Activated naive CD8-positive, alpha-beta T cell treated with anti-CD3 and anti-CD28 coated beads, Interleukin-2, amount 50 U/mL, for 24 hours (primary cell): ENCODE measurements at places on chromosomes 7 and 10.

GRCh38 chr10:7378602-7379403 is 32.0 kb downstream of the SFMBT2 start:
- H3K4me3 ChIP-seq = peak overlapping the region; percentile 32
- H3K27me3 ChIP-seq = no peaks in the 10 kb centered on the region
- peaks cover 42% of the 10 kb centered on the region for H3K4me1 ChIP-seq
- peak; percentile 15 for DNase-seq

DNA sequence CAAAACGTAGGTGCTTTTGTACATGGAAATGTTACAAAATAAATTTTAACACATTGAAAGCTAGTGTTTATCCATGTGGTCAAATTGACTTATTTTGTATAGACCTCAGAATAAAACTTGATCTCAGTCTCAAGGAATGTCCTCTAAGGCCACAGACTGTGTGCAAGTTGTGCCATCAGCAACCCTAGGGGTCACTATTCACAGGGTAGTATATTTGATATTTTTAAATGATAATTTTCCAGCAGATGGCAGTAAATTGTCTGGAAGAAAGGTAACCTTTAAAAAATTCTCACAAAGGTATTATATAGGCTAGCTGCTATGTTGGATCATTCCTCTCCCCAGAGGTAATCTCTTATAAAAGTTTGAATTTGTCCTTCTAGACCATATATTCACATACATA is 12.9 kb upstream of the SNX10 start:
- H3K36me3 ChIP-seq = no peaks in the 10 kb centered on the region
- H3K4me3 ChIP-seq = no peak overlapping the region
- H3K4me1 ChIP-seq = peaks cover 20% of the 10 kb centered on the region
- no peak for DNase-seq
- peak overlapping the region; percentile 35 for H3K27ac ChIP-seq

GRCh38 chr7:25726781-25727311 is 425.2 kb upstream of the NFE2L3 start:
- H3K27ac ChIP-seq = no peak overlapping the region
- peaks cover 4% of the 10 kb centered on the region for H3K27me3 ChIP-seq

DNA sequence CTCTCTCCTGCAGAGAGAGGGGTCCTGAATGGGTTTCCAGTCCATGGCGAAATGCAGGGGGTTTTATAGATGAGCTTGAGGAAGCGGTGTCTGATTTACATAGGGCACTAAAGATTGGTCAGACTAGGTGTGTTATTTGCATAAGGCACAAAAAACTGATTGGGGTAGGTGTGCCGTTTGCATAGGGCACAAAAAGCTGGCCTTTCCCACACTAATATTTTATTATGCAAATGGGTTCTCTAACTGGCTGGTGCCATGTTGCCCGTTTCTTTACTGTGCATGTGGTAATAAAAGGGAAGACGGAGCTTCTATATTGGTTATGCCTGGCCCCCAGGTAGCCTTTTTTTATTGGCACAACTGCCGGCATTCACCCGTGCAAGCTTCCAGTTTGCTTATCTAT is 50.2 kb downstream of the MALRD1 start:
- no peaks in the 10 kb centered on the region for H3K4me1 ChIP-seq
- H3K27ac ChIP-seq = no peak overlapping the region
- H3K4me3 ChIP-seq = no peak overlapping the region
- H3K36me3 ChIP-seq = no peaks in the 10 kb centered on the region
- DNase-seq = no peak

GRCh38 chr7:98964596-98964995 is 86.3 kb downstream of the TRRAP start:
- H3K27me3 ChIP-seq = no peaks in the 10 kb centered on the region
- no peak overlapping the region for H3K27ac ChIP-seq
- no peaks in the 10 kb centered on the region for H3K4me1 ChIP-seq
- no peak for DNase-seq

DNA sequence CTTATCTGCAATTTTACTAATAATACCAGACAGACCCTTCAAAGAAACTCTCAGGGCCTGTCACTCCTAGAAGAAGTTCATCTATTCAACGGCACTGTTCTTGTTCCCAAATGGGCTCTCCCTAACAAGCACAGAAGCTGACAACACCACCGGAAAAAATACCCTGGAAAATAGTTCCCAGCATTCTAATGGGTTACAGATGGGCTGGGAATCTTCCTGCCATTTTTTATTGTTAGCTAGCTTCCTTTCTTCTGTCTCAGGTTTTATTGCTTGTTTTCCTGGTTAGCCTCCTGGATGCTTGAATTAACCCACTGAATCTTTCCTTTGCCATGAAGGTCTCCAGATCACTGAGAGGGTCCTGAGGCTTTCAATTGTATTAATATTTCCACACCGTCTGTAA is 689.8 kb upstream of the NRP1 start:
- H3K36me3 ChIP-seq = no peaks in the 10 kb centered on the region
- DNase-seq = no peak
- no peaks in the 10 kb centered on the region for H3K4me1 ChIP-seq
- H3K4me3 ChIP-seq = no peak overlapping the region
- H3K27me3 ChIP-seq = no peaks in the 10 kb centered on the region

GRCh38 chr7:47771336-47771989 is 176.8 kb downstream of the PKD1L1 start:
- DNase-seq = no peak
- no peak overlapping the region for H3K27ac ChIP-seq
- no peaks in the 10 kb centered on the region for H3K4me1 ChIP-seq
- H3K27me3 ChIP-seq = peaks cover 6% of the 10 kb centered on the region
- no peak overlapping the region for H3K4me3 ChIP-seq

DNA sequence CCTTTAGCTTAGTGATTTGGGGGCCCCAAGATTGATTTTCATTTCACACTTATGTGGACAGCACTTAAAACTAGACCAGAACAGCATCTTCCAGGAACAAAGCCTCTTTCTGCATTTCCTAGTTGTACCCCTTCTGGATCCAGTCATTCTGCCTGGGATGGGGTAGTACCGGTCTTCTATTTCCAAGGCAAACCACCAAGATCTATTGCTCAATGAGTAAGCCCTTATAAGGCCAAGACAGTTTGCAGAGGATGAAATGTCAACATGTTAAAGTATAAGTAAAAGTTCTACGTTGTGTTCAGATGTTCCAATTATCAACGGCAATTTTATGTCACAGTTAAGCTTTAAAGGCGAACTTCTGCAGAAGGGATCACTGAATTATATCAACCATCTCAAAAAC is 106.9 kb upstream of the ZNF746 start:
- H3K36me3 ChIP-seq = peaks cover 52% of the 10 kb centered on the region
- H3K27me3 ChIP-seq = peaks cover 2% of the 10 kb centered on the region
- peaks cover 25% of the 10 kb centered on the region for H3K4me1 ChIP-seq
- H3K27ac ChIP-seq = no peak overlapping the region
- no peak for DNase-seq

- no peak overlapping the region for H3K27ac ChIP-seq
- no peaks in the 10 kb centered on the region for H3K4me1 ChIP-seq
- DNase-seq = peak; percentile 42
- H3K36me3 ChIP-seq = no peaks in the 10 kb centered on the region
- H3K27me3 ChIP-seq = peaks cover 2% of the 10 kb centered on the region
These were observed 82.4 kb downstream of the ADCYAP1R1 start for GRCh38 chr7:31134246-31135188.

DNA sequence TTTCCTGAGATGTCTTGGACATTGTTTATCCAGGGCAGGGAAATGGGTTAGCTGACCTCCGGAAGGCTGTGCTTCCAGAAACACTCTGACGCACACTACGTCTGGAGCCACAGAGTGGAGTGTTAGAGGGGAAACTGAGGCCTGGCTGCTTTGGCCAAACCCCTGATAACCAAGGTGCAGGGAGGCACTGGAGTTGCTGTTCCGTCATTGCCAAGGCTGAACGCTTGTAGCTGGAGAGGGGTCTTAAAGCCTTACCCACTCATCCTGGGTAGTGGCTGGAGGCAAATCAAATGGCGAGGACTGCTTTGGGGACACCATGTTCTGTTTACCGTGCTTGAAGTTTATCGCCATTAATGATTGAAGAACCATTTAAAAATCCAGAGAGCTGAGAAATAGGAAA is 604.1 kb upstream of the FOXK1 start:
- no peak for DNase-seq
- H3K27ac ChIP-seq = no peak overlapping the region
- H3K4me3 ChIP-seq = no peak overlapping the region

- peaks cover 29% of the 10 kb centered on the region for H3K4me1 ChIP-seq
- DNase-seq = no peak
- peak overlapping the region; percentile 1 for H3K4me3 ChIP-seq
- no peaks in the 10 kb centered on the region for H3K27me3 ChIP-seq
- H3K36me3 ChIP-seq = peaks cover 2% of the 10 kb centered on the region
These were observed 299.8 kb downstream of the KLF6 start for GRCh38 chr10:3485057-3485686.

DNA sequence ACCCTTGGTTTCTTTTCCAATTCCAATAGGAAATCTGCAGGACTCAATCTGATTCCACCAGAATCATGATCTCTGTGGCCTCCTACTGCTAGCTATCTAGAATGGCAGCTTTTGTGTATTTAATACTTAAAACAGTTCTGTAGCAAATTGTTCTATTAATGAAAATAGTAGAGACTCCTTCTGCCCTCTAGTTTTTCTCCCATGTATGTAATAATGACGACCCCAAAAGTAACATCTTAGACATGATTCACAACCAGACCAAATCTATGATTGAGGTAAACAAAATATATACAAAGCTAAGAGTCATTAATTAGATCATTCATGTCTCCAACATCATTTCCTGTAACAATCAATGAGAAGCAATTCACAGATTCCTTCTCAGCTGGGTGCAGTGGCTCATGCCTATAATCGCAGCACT is 259.1 kb upstream of the MKLN1 start:
- H3K4me3 ChIP-seq = no peak overlapping the region
- no peak for DNase-seq

DNA sequence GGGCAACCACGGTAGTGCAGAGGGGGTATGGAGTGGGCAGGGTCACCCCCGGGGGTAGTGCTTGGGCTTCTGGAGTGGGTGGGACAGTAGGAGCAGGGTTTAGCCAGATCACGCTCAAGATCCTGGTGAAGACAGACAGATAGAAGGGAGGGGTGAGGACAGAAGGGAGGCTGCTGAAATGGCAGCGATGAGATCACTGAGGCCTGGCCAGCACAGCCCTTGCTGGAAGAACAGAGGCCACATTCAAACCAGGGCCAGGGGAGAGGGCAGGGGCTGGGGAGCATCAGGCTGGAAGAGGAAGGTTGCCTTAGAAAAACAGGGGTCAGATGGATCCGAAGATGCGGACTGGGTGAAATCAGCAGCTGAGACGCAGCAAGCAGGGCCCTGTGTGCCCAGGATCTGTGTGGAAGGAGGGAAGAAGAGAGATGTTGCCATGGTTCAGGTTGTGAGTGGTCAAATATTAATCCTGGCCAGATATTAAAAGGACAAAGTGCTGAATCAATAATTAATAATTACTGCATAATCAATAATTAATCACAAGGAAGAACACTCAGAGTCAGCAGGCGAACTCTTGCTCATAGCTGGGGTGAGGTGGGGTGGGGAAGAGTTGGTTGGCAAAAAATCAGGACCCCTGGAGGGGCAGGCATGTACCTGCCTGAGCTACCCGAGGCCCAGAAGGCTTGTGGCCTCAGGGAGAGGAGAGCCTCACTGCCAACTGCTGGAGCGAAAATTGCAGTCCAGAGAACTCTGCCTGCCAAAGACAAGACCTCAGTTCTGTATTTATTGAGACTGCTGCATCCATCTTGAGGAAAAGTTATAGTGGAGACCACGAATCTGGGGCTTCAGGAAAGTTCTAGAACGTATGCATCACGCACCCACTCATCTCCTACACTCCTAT is 105.7 kb downstream of the GRB10 start:
- DNase-seq = no peak
- no peak overlapping the region for H3K4me3 ChIP-seq
- no peaks in the 10 kb centered on the region for H3K27me3 ChIP-seq
- no peaks in the 10 kb centered on the region for H3K4me1 ChIP-seq

GRCh38 chr10:117413928-117414618 is 38.8 kb upstream of the PDZD8 start:
- H3K27me3 ChIP-seq = peaks cover 20% of the 10 kb centered on the region
- no peaks in the 10 kb centered on the region for H3K36me3 ChIP-seq
- no peak overlapping the region for H3K4me3 ChIP-seq
- no peak for DNase-seq
- no peaks in the 10 kb centered on the region for H3K4me1 ChIP-seq
- no peak overlapping the region for H3K27ac ChIP-seq

DNA sequence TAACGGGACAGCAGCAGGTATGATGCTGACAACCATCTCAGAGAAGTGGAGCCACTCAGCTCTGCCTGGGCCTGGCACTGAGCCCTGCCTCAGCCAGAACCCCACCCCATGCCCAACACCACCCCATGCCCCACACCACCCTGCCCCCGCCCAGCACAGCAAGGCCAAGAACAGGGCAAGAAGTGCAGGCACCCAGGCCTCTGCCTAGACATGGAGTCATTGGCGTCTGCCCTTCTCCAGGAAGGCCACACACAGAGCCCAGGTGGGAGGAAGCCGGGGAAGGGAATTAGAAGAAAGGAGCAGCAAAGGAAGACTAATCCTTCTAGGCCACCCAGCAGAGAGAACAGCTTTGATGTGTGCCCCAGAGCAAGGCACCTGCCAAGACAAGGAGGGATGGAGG is 18.9 kb downstream of the CAMK2G start:
- no peak overlapping the region for H3K27ac ChIP-seq
- H3K36me3 ChIP-seq = peaks cover 16% of the 10 kb centered on the region
- H3K27me3 ChIP-seq = no peaks in the 10 kb centered on the region
- DNase-seq = no peak
- H3K4me3 ChIP-seq = no peak overlapping the region
- H3K4me1 ChIP-seq = peaks cover 44% of the 10 kb centered on the region

DNA sequence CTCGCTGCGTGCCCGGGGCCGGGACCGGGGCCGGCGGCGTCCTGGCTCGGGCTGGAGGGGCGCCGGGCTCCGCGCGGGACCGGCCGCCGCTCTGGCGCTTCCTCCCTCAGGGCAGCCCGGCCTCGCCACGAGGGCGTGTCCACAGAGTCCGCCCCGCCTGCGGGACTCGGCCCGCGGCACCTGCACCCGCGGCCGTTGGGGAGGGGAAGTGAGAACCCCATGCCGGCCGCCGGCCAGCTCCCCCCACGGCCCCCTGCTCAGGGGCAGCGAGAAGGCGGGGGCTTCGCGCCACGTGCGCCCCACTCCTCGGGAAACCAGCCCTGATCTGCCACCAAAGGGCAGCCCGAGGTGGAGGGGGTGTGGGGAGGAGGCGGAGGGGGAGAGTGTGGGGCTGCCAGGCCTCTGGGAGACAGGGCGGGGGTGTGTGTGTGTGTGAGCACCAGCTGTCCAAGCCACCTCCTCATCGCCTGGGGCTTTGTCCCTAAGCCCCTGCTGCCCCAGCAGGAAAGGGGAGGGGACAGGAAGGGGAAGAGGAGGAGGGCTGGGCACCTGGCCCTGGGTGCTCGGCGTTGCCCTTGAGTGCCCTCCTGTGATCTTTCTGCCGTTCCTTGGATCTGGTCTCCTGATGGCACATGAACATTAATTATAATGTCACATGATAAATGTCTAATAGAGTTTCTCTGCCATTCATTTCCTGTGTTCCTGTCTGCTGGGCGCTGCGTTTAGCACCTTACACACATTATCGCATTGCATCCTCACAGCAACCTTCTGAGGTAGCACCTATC is at the start of gene PIK3AP1:
Gene PIK3AP1, minus strand, starts transcription at position 93 of the 785 bp plus-strand sequence. CDS start 120 bp downstream, outside the sequence.
- H3K27me3 ChIP-seq = peaks cover 3% of the 10 kb centered on the region
- peak; percentile 62 for DNase-seq
- H3K36me3 ChIP-seq = peaks cover 2% of the 10 kb centered on the region
- peaks cover 38% of the 10 kb centered on the region for H3K4me1 ChIP-seq

GRCh38 chr7:143018931-143019330 is 8.0 kb downstream of the OR9A2 start:
- peaks cover 6% of the 10 kb centered on the region for H3K27me3 ChIP-seq
- DNase-seq = no peak
- no peak overlapping the region for H3K27ac ChIP-seq
- no peak overlapping the region for H3K4me3 ChIP-seq
- H3K36me3 ChIP-seq = peaks cover 2% of the 10 kb centered on the region
